ENCODE measurements at places on chromosomes 3 and 15. TPM values are rescaled to one million over a fixed set of nuclear protein-coding genes. Genes with fewer than 3 reads are reported as not detected.

The GOLGA8T gene
- 0.08 TPM for total RNA-seq

The PLSCR5 gene
- not detected for total RNA-seq

GRCh38 chr3:23885210-23885609 lies 31.6 kb downstream of the NKIRAS1 start:
- H3K4me1 ChIP-seq = peaks cover 6% of the 10 kb centered on the region
- no peak overlapping the region for H3K4me3 ChIP-seq
- no peak for DNase-seq
- no peak overlapping the region for H3K27ac ChIP-seq
- H3K36me3 ChIP-seq = no peaks in the 10 kb centered on the region
- no peaks in the 10 kb centered on the region for H3K27me3 ChIP-seq

The MYO9A gene
- 14.9 TPM for total RNA-seq

The CFAP20DC gene
- 2.1 TPM for total RNA-seq

DNA sequence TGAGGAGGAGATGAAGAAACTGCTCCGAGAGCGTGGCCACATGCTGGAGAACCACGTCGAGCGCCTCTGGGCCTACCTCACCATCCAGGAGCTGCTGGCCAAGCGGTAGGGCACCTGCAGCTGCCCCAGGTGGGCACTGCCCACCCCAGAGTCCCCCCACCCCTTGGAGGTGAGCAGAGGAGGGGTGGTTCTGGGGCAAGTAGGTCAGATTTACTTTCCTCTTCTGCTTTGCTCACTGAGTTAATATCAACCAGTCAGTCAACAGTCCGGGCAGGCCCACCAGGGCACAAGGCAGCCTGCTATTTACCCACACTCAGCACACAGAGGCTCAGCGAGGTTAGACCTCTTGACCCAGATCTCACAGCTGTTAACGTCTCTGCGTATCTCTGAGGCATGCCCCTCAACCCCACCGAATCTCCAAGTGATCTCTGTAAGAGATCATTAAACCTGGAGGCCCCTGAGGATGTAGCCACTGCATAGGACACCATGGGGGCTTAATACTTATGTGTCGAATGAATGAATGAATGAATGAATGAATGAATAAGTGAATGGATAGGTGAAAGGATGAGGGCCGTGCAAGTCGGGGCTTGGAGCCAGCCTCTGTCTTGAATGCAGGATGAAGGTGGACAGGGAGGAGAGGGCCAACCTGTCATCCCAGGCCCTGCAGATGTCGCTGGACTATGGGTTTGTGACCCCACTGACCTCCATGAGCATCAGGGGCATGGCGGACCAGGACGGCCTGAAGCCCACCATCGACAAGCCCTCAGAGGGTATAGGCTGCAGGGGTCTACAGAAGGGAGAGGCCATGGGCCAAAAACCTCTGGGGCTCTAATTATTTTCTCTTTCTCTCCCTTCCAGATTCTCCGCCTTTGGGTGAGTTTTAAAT lies 8.0 kb upstream of the ITIH3 start:
- peak overlapping the region; percentile 36 for H3K27ac ChIP-seq
- H3K4me3 ChIP-seq = no peak overlapping the region
- no peaks in the 10 kb centered on the region for H3K27me3 ChIP-seq
- H3K4me1 ChIP-seq = peaks cover 64% of the 10 kb centered on the region
- no peak for DNase-seq

The BFSP2 gene
- total RNA-seq = not detected

DNA sequence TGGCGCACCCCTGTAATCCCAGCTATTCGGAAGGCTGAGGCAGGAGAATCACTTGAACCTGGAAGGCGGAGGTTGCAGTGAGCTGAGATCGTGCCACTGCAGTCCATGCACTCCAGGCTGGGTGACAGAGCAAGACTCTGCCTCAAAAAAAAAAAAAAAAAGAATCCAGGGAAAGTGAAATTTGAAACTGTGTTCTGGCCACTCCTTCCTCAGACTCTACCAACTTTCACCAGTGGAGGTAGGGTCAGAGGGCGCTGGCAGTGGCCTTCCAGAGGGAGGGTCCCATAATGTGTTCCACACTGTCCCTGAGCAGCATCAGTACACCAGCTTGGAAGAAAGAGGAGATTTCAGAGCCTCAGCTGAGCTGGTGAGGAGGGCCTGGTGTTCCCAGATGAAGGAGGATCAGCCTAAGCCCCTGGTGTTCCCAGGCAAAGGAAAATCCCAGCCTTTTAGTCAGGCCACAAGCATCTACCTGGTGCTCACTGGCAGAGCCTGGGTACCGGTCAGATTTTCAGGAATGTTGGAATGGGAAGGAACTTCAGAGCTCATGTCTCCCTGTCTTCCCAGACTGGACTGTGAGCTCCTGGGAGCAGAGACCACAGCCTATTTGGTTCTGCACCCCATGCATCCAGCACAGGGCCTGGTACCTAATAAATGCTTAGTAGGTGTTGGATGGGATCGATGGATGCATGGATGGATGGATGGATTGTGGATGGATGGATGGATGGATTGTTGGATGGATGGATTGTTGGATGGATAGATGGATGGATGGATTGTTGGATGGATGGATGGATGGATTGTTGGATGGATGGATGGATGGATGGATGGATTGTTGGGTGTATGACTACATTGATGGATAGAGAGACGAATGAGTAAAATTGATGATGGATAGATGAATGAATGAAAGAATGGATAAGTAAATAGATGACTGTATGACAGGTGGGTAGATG lies 117.9 kb downstream of the CORO2B start:
- peaks cover 3% of the 10 kb centered on the region for H3K4me1 ChIP-seq
- no peak overlapping the region for H3K4me3 ChIP-seq
- H3K27me3 ChIP-seq = no peaks in the 10 kb centered on the region
- no peak for DNase-seq

The WDR93 gene
- not detected for total RNA-seq

The ITIH1 gene
- total RNA-seq = 1,400 TPM

DNA sequence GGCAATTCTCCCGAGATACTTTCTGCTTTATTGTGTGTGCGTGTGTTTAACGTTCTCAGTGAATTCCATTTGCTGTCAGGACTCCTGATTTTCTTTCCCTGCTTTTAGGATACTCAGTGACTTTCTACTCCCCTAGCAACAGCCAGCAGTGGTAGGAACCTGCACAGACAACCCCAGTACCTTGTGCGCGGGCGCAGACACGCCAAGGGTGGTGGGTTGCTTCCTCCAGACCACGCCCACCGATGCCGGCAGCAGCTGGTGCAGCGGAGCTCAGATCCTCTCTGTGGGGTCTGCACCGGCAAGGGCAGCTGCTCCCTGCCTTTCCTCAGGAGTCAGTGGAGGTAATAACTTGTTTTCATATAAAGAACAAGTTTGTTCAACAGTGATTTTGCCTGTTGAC lies 225.1 kb upstream of the NDN start:
- no peak overlapping the region for H3K4me3 ChIP-seq
- no peaks in the 10 kb centered on the region for H3K4me1 ChIP-seq
- no peak for DNase-seq
- no peaks in the 10 kb centered on the region for H3K27me3 ChIP-seq
- no peaks in the 10 kb centered on the region for H3K36me3 ChIP-seq

DNA sequence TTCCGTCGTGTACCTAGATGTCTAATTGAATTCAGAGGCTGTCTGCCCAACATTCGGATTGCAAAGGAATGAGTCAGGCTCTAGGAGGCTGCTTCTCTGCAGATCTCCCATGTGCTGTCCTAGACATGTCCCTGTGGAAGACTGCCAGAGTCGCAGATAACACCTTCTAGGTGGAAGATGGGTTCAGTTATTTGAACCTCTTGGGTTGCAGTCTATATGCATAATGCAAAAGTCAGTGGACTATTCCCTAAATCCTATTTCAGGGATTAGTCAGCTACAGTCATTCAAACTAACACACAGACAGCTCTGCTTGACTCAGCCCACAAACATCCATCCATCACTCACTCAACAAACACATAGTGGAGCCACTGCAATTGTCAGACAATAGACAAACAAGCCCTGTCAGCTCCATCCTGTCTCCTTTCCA lies 300.0 kb upstream of the CTNNB1 start:
- no peaks in the 10 kb centered on the region for H3K4me1 ChIP-seq
- no peak for DNase-seq
- no peak overlapping the region for H3K27ac ChIP-seq
- H3K4me3 ChIP-seq = no peak overlapping the region

- H3K4me3 ChIP-seq = no peak overlapping the region
- no peaks in the 10 kb centered on the region for H3K4me1 ChIP-seq
- H3K27me3 ChIP-seq = no peaks in the 10 kb centered on the region
- peak; percentile 74 for DNase-seq
Measured at GRCh38 chr15:68783226-68784058, 37.3 kb downstream of the ANP32A start.

DNA sequence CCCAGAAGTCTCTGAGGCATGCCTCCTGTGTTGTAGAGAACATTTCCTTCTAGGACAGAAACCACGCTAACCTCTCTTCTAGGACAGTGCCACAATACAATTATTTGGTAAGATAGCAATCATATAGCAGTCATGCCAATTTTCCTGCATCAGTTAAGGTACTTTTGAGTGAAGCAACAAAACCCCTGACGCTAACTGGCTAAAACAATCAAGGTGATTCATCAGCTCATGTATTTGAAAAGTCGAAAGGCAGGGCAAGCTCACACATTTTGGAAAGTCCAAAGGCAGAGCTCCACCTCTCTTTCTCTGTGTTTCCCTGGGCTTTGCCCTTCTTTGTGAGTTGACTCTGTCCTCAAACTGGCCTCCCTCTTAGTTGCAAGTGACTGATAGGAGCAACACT lies 10.1 kb downstream of the TERC start:
- DNase-seq = no peak
- no peaks in the 10 kb centered on the region for H3K36me3 ChIP-seq
- H3K4me3 ChIP-seq = no peak overlapping the region
- no peak overlapping the region for H3K27ac ChIP-seq
- no peaks in the 10 kb centered on the region for H3K4me1 ChIP-seq

The ADAMTS9 gene
- 13.8 TPM for total RNA-seq

The GAP43 gene
- total RNA-seq = not detected

Data from liver (tissue), 10 donors.